SJSA1 (cell line): ENCODE measurements at places on chromosomes 2 and 18. TPM values are rescaled to one million over a fixed set of nuclear protein-coding genes. Genes with fewer than 3 reads are reported as not detected.

Gene SCN2A
- total RNA-seq: 0.05 TPM in 1 of 2 replicates, not detected in the other

Gene DES
- total RNA-seq: 0.13 TPM in 1 of 2 replicates, not detected in the other

Gene IL1F10
- total RNA-seq: not detected in 2 replicates

Gene RAPH1
- total RNA-seq: 15.4 and 45.7 TPM in 2 replicates

GRCh38 chr18:369224-370015 is 101.6 kb upstream of the THOC1 start:
- H3K27me3 ChIP-seq: no peaks in the 10 kb centered on the region
- no peak for DNase-seq
- no peak overlapping the region for H3K27ac ChIP-seq
- H3K4me1 ChIP-seq: peaks cover 48% of the 10 kb centered on the region

GRCh38 chr2:144607099-144607498 is 87.2 kb upstream of the ZEB2 start:
- H3K27me3 ChIP-seq: no peaks in the 10 kb centered on the region
- no peaks in the 10 kb centered on the region for H3K4me1 ChIP-seq
- no peak overlapping the region for H3K4me3 ChIP-seq
- H3K36me3 ChIP-seq: no peaks in the 10 kb centered on the region

GRCh38 chr2:33605056-33605455 is 6.0 kb upstream of the FAM98A start:
- no peak overlapping the region for H3K27ac ChIP-seq
- no peak overlapping the region for H3K4me3 ChIP-seq
- H3K27me3 ChIP-seq: no peaks in the 10 kb centered on the region
- no peak for DNase-seq
- H3K4me1 ChIP-seq: no peaks in the 10 kb centered on the region

DNA sequence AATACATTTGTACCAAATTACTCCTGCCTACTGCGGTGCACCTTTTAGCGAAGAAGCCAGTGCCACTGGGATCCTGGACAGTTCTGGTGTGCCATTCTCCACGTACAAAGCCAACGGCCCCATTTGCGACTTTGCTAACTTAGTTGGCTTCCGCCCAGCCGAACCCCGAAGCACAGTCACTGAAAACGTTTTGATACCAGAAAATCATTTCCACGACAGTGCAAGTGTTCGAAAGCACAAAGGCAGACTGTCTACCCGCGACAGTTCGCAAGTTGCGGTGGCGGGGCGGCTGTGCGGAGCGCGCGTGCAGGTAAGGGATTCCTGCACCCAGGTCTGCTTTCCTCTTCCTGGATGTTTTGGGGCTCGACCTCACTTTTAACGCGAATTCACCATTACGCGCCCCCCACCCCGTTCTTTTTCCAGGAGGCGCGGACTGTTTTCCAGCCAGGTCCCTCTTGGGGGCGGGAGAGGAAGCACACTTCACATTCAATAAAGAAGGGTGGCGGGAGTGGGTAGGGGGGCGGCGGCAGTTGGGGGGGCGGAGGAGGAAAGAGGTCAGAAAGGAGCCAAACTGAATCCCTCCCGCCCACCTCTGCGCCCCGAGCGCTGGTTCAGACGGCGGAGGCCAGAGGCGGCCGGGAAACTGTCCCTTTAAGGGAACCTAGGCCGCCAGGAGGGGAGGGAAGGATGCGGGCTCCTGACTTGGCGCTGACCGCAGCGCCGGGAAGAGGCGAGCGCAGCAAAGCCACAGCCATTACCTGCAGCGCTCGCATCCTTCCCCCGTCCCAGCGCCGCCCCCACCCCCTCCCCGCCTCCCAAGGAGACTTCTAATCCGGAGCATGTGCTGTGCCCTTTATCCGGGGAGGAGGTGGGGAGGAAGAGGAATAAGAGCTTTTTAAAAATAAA is 107.4 kb upstream of the KCTD1 start:
- H3K36me3 ChIP-seq: no peaks in the 10 kb centered on the region
- H3K27me3 ChIP-seq: peaks cover 62% of the 10 kb centered on the region
- H3K27ac ChIP-seq: no peak overlapping the region
- DNase-seq: peak; percentile 7
- H3K4me3 ChIP-seq: peak overlapping the region; percentile 50

- no peak overlapping the region for H3K4me3 ChIP-seq
- H3K4me1 ChIP-seq: no peaks in the 10 kb centered on the region
- no peaks in the 10 kb centered on the region for H3K36me3 ChIP-seq
- DNase-seq: no peak
- no peak overlapping the region for H3K27ac ChIP-seq
- no peaks in the 10 kb centered on the region for H3K27me3 ChIP-seq
Observed at GRCh38 chr2:102796337-102796736, 34.5 kb downstream of the TMEM182 start.

GRCh38 chr2:56248965-56249742 is 65.4 kb downstream of the CCDC85A start:
- H3K27ac ChIP-seq: no peak overlapping the region
- peaks cover 13% of the 10 kb centered on the region; the same call in 1 of the 2 replicates for H3K27me3 ChIP-seq
- no peaks in the 10 kb centered on the region for H3K4me1 ChIP-seq
- no peak overlapping the region for H3K4me3 ChIP-seq

GRCh38 chr2:18987592-18988073 is 370.8 kb downstream of the OSR1 start:
- peaks cover 45% of the 10 kb centered on the region for H3K4me1 ChIP-seq
- H3K27me3 ChIP-seq: no peaks in the 10 kb centered on the region
- no peak overlapping the region for H3K4me3 ChIP-seq
- H3K36me3 ChIP-seq: no peaks in the 10 kb centered on the region

GRCh38 chr2:228646061-228646460 is 464.6 kb upstream of the SPHKAP start:
- H3K4me1 ChIP-seq: no peaks in the 10 kb centered on the region
- no peak overlapping the region for H3K27ac ChIP-seq
- H3K27me3 ChIP-seq: no peaks in the 10 kb centered on the region
- no peaks in the 10 kb centered on the region for H3K36me3 ChIP-seq
- no peak overlapping the region for H3K4me3 ChIP-seq

- H3K27me3 ChIP-seq: no peaks in the 10 kb centered on the region
- DNase-seq: no peak
Observed at GRCh38 chr18:47893939-47894699, 36.3 kb downstream of the SMAD2 start.

DNA sequence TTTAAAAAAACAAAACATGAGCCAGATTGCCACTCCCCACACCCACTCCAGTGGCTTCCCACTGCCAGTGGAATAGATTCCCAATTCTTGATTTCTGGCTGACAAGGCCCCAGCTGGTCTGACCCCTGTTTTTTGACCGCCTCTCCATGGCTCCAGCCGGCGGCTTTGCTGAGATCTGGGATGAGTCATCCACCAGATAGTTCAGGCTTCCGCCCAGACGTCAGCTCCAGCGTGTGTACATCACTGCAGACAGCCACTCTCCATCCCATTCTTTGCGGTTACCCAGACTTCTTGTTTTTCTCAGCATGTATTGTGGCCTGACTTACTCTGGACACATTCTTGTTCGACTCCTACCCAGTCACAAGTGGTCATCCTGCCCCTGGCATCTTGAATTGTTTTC is 227.9 kb downstream of the GBX2 start:
- DNase-seq: peak; percentile 96
- peak overlapping the region; percentile 67 for H3K27ac ChIP-seq
- no peak overlapping the region for H3K4me3 ChIP-seq
- H3K36me3 ChIP-seq: peaks cover 38% of the 10 kb centered on the region

DNA sequence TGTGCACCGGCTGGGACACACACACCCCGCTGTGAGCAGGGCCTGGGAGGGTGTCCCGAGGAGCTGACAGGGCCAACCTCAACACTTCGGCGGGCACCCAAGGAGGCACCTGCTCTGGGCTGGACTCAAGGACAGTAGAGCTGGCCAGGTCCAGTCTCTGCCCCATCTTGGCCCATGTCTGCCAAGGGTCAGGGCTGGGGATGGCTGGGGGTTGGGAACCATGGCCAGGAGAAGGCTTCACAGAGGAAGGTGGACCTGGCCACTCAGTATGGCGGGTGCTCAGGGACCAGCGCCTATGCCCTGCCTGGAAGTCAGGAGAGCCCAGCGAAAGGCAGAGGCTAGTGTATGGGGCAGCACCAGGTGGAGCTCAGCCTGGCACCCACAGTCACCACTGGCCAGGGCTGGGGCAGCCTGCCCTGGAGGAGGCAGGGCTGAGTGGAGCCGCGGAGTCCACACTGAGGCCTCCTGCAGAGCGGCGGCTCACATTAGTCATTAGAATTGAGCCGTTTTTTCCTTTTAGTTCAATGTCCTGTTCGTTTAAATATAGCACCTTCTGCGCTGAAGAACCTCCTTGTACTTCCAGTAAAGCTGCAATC is 4.2 kb downstream of the ERFE start:
- H3K4me3 ChIP-seq: no peak overlapping the region
- H3K27me3 ChIP-seq: no peaks in the 10 kb centered on the region
- H3K4me1 ChIP-seq: peaks cover 23% of the 10 kb centered on the region
- no peak overlapping the region for H3K27ac ChIP-seq
- H3K36me3 ChIP-seq: peaks cover 8% of the 10 kb centered on the region

DNA sequence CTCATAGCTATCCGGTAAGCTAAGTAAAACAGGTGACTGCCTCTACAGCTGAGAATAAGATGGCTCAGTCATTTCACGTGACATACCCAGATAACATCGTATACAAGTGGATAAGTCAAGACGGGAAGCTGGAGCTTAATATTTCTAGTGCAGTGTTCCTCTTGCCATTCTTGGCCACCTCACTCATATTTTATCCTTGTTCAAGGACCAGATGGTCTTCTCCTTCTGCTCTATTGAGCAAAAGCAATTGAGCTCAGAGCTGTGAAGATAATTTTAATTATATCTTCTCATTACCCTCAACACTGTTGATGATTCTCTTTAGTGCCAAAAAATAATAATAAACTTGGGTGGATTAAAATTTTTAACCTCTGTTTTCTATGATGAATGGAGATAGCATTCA is 201.1 kb downstream of the DCC start:
- no peaks in the 10 kb centered on the region for H3K36me3 ChIP-seq
- no peaks in the 10 kb centered on the region for H3K27me3 ChIP-seq
- no peak for DNase-seq
- no peaks in the 10 kb centered on the region for H3K4me1 ChIP-seq
- no peak overlapping the region for H3K27ac ChIP-seq
- H3K4me3 ChIP-seq: no peak overlapping the region
